ENCODE measurements at places on chromosomes 5 and 9. TPM values are rescaled to one million over a fixed set of nuclear protein-coding genes. Genes with fewer than 3 reads are reported as not detected.

Gene KIAA1958
- 26.9 TPM for total RNA-seq

GRCh38 chr9:130183133-130183762, 11.0 kb downstream of the NCS1 start:
- H3K36me3 ChIP-seq, result no peaks in the 10 kb centered on the region
- H3K4me3 ChIP-seq, result no peak overlapping the region
- H3K27ac ChIP-seq, result peak overlapping the region; percentile 92
- peak; percentile 61 for DNase-seq

DNA sequence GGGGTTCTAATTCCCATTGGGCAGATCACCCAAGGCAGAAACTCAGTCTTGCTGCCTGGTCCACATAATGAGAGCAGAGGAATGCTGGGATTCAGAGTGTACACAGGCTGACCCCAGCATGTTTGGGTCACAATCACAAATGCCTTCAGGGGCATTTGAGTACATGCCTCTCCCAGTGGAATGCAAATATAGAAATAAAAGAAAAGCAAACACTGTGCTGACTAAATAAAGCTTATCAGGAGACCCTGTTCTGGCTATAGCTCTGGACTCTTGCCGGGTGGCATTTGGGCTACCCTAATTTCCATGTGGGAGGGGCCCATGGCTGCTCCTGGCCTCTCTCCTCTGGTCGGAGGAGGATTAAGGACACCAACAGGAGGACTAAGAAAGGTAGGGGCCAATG, 121.4 kb downstream of the DOCK8 start:
- DNase-seq, result no peak
- no peak overlapping the region for H3K27ac ChIP-seq
- H3K4me3 ChIP-seq, result no peak overlapping the region
- no peaks in the 10 kb centered on the region for H3K36me3 ChIP-seq
- H3K27me3 ChIP-seq, result no peaks in the 10 kb centered on the region

Gene ZCCHC10
- 18.7 TPM for total RNA-seq

Gene PRLR
- 2.1 TPM for total RNA-seq

- H3K4me1 ChIP-seq, result peaks cover 25% of the 10 kb centered on the region
- no peak overlapping the region for H3K27ac ChIP-seq
- H3K36me3 ChIP-seq, result no peaks in the 10 kb centered on the region
- no peak overlapping the region for H3K4me3 ChIP-seq
- H3K27me3 ChIP-seq, result peaks cover 29% of the 10 kb centered on the region
Observed at GRCh38 chr5:157263496-157264090, 2.3 kb upstream of the CYFIP2 start.

Gene C6
- 0.20 TPM for total RNA-seq

- H3K27ac ChIP-seq, result no peak overlapping the region
- no peak for DNase-seq
- no peaks in the 10 kb centered on the region for H3K36me3 ChIP-seq
- no peak overlapping the region for H3K4me3 ChIP-seq
- no peaks in the 10 kb centered on the region for H3K27me3 ChIP-seq
- peaks cover 31% of the 10 kb centered on the region for H3K4me1 ChIP-seq
Observed at GRCh38 chr5:171954721-171955120, 51.7 kb downstream of the FBXW11 start.

DNA sequence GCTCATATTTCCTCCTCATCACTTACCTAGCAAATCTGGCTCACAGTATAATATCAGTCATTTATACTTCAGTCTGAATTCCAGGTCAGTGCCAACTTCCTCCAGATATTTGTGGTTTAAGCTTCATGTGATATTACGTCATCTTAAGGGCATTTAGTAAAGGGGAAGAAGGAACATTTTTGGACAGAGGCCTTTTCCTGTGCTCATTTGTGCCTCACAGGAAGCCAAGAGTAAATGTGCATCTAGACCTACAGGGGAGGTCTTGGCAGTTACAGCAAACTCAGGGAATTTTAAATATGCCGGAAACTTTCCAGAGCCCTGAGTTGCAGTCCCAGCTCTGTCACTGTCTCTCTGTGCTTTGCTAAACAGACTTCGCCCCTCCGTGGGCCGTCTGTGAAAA, 12.3 kb upstream of the KCNIP1 start:
- peak overlapping the region; percentile 65 for H3K27ac ChIP-seq
- no peaks in the 10 kb centered on the region for H3K36me3 ChIP-seq
- H3K4me3 ChIP-seq, result no peak overlapping the region
- H3K4me1 ChIP-seq, result peaks cover 19% of the 10 kb centered on the region

DNA sequence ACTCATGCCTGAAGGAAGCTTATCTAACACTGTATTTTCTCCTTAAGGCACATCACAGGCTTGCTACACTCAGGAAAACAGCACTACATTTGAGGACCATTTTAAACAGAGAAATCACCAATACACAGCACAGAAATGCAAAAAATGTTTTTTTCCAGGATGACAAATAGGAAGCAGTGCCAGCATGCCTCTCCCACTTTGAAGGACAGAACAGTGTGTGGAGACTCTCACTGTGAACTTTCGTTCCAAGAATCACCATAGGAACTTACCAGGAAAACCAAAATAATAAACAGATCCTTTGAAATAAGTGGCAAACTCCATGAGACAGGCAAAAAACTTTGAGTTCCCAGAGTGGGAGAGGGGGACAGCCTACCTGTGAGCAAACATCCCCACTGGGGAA, 217.8 kb upstream of the MAST4 start:
- H3K27ac ChIP-seq, result no peak overlapping the region
- H3K4me1 ChIP-seq, result no peaks in the 10 kb centered on the region
- no peaks in the 10 kb centered on the region for H3K36me3 ChIP-seq
- peaks cover 9% of the 10 kb centered on the region for H3K27me3 ChIP-seq
- H3K4me3 ChIP-seq, result no peak overlapping the region
- no peak for DNase-seq

- no peak overlapping the region for H3K4me3 ChIP-seq
- no peak for DNase-seq
- H3K27me3 ChIP-seq, result peaks cover 13% of the 10 kb centered on the region
Observed at GRCh38 chr5:4614088-4614487, 526.0 kb upstream of the ADAMTS16 start.
